Stimulated activated CD4-positive, alpha-beta T cell treated with anti-CD3 and anti-CD28 coated beads, TNF-alpha, amount 100 ng/mL, for 1 hour (primary cell): ENCODE measurements at places on chromosomes 11 and 22.

DNA sequence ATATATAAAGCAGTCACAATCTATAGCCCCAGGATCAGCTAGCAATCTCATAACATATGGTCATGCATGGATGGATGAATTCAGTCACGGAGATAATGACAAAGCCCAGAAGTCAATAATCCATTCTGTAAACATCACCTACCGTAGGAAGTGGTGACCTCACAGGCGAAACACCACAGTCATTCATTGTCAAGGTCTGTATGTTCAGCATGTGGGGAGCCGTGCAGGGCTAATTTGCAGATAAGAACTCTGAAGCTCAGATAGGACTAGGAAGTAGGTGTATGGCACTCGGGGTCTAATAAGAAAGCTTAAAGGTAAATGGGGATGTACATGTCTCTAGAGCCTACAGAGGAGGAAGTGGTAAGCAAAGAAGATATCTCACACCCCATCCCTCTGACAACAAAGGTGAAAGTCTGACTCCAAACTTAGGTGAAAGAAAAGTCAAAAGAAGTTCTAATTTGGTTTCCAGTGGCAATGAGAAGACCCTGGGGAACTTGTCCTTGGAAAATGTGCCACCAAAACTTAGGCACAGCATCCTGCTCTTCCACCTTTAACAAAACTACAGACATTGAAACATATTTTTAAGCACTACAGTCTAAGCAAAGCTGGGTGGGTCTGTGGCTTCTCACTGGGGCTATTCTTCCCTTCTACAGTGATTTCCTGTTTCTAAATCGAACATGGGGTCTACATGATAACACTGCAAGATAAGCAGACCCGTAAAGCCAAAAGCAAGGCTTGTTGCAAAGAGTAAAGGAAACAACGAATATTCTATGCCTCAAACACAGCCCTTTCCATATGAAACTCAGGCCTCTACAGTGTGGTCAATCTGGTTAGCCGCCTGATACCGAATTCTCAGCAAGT lies 5.2 kb downstream of the CRTAM start:
- no peak for DNase-seq

GRCh38 chr11:1201395-1202153 lies 21.3 kb upstream of the MUC5B start:
- no peak for DNase-seq

DNA sequence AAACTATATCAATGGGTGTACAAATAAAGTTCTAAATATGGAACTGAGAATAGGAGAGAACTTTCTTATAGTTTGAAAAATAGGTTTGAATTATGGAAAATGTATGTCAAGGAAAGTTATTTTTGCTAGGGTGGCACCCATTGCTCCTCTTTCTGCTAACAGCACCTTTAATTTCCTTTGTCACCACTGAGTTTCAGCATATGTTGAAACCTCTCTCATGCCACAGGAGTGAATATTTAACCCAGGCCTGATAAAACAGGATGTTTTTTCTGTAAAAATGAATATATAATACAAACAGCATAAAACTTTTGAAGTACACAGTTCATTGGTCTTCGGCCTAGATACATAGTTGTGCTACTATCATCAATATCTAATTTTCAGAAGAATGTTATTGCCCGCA lies 385.5 kb upstream of the ANO5 start:
- DNase-seq = no peak

GRCh38 chr11:124302347-124303125 lies 11.2 kb downstream of the OR8D1 start:
- DNase-seq = no peak

DNA sequence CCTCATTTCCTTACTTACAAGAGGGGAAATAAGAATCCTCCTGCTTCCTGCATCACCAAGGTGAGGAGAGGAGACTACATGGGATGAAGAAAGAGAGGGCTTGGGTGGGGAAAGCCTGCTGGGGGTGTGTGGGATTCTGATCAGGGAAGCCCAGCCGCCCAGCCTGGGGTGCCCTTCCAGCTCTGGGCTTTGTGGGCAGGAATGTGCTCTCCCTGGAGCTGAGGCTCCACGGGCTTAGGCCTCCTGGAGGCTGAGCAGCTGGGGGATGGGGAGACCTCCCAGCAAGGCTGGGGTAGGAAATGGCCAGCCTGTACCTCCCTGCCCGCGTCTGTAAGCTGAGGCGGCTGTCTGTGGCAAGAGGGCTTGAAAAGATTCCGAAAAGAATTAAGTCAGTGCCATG lies 206.1 kb downstream of the GRIK4 start:
- no peak for DNase-seq

GRCh38 chr11:74776546-74776945 lies 27.9 kb downstream of the RNF169 start:
- no peak for DNase-seq

DNA sequence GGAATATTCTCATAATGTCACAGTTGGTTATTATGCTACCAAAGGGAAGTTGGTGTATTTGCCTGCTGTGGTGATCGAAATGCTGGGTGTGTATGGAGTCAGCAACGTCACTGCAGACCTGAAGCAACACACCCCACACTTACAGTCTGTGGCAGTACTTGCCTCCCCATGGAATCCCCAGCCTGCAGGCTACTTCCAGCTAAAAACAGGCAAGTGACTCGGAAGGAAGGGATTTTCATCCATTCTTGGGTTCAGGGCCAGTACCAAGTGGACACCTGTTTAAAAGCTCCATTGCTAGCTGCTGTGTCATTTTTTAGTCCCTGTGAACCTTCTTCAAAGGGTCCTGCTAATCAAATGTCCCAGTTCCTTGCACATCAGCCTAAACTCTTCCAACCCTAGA lies 149.6 kb downstream of the C11orf91 start:
- DNase-seq = no peak

DNA sequence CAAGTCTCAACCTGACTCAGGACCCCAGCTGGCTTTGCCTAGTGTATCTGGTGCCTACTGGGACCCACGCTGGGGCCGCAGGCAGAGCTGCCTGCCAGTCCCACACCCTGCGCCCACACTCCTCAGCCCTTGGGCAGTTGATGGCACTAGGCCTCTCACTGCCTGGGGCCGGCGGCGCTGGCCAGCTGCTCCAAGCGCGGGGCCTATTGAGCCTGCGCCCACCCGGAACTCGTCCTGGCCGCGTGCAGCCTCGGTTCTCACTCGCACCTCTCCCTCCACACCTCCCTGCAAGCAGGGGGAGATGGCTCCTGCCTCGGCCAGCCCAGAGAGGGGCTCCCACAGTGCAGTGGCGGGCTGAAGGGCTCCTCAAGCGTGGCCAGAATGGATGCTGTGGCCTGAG lies 908.5 kb upstream of the CCDC90B start:
- DNase-seq = no peak

DNA sequence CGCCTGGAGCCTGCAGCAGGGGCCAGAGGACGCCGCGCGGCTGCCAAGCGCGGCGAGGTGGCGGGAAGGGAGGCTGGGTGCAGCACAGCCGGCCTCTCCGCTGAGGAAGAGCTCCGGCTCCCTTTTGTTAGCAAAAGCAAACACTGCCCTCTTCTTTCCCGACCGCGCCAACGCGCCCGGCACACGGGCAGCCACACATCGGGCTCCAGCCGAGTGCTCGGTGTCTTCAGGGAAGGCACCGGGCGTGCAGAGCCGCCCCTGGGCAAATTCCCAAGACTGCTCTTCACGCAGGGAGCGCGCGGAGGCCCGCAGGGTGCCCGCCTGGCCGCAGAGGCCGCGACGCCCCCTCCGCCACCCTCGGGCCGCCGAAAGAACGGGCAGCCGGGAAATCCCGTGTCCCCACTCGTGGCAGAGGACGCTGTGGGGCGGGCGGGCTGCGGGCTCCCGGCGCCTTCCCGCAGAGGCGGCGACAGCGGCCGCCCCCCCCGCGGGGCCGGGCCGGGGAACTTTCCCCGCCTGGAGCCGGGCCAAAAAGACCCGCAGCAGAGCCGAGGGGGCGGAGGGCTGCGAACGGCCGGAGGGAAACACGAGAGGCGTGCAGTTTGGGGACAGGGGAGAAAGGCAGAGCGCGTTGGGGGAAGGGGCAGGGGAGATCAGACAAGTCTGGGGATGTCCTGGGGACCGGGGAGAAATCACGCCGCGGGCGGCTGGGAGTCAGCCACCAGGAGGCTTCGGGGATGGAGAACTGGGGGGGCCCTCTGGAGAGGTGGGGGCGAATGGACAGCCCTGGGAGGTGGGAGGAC lies 931 bp downstream of the CADM1 start:
- DNase-seq = no peak

- DNase-seq = no peak
These were observed 132.4 kb downstream of the LARGE1 start for GRCh38 chr22:33787645-33788456.

- DNase-seq = no peak
These were observed 190.2 kb downstream of the BUD13 start for GRCh38 chr11:116582571-116582970.

GRCh38 chr22:41638124-41638523 lies 17.0 kb downstream of the XRCC6 start:
- DNase-seq = no peak

DNA sequence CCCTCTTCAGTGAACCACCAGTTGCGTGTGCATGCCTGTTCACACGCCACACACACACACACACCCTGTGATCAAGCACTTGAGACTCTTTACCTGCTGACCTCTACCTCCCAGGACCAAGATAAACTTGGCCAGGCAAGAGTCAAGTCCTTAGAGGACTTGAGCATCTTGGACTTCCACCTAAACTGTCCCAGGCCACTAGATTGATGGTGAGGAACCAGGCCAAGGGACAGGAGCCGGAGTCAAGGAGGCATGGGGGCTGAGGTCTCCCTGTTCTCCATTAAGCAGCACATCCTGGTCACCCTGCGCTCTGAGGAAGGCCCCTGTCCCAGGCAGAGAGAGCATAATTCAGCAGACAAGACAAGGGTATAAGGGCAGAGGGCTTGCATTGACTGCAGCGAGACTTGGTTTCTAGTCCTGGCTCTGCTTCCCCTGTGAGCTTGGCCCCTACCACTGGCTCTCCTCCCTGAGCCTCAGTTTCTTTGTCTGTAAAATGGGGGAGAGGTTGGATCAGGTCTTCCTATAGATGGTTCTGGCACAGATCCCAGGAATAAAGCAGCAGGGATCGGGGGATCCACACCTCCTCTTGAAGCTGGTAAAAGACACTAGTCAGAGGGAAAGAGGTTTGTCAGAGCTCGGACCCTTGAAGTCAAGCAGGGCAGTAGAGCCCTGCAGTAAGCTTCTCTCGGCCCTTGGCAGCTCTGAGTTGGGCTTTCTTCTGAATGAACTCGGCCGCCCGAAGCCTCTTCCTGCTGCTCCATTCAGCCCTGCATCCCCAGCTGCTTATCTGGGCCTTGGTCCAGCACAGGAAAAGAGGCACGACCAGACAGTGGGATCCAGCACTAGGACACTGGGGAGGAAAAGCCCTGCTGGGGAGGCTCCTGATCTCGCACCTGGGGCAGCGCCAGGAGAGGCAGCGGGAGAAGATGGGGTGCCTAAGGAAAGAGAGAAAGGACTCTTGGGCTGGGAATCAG lies 2.0 kb downstream of the CREB3L1 start:
- DNase-seq = no peak

DNA sequence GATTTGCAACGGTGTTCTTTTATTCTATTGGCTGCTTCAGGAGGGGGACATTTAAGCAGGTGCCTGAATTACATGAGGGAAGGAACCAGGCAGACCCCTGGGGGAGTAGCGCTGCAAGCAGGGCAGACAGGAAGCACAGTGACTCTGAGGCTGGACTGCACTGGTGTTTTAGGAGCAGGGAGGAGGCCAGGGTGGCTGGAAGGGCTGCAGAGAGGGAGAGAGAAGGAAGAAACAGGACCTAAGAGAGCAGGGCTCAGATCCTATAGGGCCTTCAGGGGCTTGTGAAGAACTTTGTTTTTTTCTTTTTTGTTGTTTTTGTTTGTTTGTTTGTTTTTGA lies 62.5 kb upstream of the SORL1-AS1 start:
- DNase-seq = no peak

GRCh38 chr22:44336962-44337677 lies 24.4 kb upstream of the SHISAL1 start:
- no peak for DNase-seq

DNA sequence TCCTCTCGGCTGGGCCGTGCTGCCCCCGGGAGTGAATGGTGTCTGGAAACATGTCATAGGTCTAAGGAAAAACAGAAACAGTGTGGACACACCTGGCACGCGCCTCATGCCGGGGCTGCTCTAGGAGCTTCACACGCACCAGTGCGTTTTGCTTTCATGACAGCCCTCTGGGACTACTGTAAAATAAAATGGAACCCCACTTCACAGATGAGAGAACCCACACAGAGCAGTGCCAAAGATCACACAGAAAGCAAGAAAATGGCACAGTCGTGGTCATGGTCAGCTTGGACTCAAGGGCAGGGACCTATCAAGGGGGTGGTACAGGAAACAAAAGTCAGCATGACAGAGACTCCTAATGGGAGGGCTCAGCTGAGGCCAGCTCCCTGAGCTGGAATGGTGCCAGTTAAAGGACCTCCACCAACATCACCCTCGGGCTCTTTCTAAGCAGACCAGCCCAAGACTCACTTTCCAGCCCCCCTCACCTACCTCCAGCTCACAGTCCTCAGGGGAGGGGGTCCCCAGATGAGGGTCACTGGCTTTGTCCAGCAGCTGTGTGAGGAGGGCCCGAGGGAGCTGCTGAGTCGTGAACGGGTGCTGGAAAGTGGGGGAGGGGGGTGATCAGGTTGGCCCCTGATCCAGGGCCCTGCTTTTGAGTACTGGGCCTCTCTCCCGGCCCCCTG lies 3.3 kb downstream of the MAP4K2 start:
- no peak for DNase-seq
